ENCODE measurements at places on chromosomes 1 and 21. TPM values are rescaled to one million over a fixed set of nuclear protein-coding genes. Genes with fewer than 3 reads are reported as not detected.
A peak's percentile ranks its signal among the peaks of the same experiment; 100 is the strongest.

DNA sequence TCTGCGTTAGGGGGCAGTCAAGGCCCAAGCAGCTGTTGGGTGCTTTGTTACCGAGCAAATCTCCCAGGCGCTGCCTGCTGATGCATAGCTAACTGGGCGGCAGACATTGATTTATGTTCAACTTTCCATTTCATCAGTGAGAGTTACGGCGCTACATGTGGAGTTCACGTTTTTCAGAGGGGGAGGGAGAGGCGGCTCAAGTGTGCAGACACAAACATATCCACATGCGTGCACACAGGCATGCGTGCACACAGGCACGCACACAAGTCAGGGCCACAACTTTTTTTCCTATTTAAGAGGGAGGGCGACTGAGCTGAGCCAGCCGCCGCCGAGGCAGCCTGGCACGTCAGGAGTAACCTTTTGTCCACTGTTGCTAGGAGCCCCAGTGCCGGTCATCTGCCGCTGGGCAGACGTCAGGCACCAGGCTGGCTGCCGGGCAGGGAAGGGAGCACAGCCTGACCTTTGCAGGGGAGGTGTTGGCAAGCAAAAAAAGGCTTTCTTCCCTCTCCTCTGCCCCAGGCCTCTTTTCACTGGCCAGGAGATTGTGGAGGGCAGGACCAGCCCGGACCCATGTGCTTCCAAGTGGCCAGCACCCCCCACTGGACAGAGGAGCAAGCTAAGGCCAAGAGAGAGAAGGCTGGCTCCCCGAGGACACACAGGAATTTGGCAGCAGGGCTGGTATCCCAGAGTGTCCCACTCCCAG lies 73.3 kb downstream of the MRPL37 start:
- no peak for DNase-seq

DNA sequence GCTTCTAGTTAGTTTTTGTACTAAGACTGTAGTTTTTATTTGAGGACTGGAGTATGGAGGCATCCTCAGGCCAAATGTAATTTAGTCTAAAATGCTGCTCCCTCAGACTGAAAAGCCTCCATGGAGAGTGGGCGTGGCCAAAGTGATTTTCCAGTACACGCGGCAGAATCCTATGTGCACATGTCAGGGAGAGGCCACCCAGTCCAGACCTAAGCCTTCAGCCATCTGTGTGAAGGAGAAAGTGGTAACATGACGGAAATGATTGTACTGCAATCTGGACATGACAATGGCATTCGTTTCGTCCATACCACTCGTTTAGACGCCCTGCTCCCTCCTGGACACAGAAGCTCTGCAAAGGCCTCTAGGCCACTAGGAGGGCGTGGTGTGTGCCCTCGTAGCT lies 56.2 kb downstream of the PCP4 start:
- no peak for DNase-seq

DNA sequence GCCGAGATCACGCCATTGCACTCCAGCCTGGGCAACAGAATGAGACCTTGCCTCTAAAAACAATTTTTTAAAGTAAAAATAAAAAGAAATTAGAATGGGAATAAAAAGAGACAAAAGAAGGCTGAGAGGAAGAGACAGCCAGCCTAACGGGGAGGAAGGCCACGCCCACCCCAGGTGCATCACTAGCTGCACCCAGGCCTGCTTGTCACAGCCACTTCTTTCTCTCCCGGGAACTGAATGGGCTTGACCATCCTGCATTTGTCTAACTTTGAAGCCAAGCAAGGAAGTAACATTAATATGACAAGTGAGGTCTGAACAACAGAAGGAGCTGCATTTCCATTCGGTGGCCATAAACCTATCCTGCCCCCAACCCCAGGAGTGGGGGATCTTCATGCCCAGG lies 20.8 kb upstream of the EFNA1 start:
- DNase-seq: no peak

Gene CFHR3
- total RNA-seq: not detected

DNA sequence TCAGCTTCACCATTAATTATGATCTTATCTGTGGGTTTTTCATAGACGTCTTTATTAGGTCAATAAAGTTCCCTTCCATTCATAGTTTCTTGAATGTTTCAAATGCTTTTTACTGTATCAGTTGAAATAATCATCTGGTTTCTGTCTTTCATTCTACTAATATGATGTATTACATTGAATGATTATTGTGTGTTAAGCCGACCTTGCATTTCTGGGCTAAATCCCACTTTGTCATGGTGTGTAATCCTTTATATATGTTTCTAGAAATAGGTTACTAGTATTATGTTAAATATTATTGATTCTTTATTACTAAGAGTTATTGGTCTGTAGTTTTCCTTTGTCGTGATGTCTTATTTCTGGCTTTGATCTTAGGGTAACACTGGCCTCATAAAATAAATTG lies 134.9 kb downstream of the FASLG start:
- no peak for DNase-seq

DNA sequence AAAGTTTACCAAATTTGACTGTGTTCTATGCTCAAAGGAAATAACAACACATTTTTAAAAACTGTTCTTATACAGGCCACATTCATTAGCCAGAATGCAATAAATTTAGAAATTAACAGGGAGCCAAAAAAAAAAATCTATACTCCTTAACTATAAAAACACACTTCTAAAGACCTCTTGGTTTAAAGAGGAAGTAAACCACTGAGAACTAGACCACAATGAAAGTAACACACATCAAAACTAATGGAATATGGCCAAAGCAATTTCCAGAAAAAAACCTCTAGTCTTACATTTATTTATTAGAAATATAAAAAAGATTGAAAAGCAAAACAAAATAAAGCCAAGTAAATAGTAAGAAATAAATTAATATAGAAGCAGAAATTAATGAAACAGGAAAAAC lies 48.9 kb upstream of the GADD45A start:
- DNase-seq: no peak

DNA sequence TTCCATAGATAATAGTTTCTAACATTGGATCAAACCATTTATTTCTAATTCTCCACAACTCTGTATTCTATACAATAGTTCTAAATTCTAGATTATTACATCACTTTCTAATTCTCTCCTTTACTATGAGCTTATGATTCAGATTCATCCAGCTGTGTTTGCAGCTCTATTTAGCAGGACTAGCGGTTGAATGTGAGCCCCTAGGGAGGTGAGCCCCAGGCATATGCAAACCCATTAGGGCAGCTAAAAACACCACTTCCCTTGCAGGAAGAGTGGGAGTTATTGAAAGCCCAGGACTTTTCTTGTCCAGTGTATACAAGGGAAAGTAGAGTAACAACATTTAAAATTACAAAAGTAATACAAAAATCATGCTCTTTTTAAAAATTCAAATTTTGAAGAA lies 56.9 kb downstream of the KRTAP19-8 start:
- DNase-seq: no peak

GRCh38 chr1:94746635-94747525 lies 73.3 kb upstream of the SLC44A3 start:
- DNase-seq: no peak

Gene IL24
- 3.5 TPM for total RNA-seq

DNA sequence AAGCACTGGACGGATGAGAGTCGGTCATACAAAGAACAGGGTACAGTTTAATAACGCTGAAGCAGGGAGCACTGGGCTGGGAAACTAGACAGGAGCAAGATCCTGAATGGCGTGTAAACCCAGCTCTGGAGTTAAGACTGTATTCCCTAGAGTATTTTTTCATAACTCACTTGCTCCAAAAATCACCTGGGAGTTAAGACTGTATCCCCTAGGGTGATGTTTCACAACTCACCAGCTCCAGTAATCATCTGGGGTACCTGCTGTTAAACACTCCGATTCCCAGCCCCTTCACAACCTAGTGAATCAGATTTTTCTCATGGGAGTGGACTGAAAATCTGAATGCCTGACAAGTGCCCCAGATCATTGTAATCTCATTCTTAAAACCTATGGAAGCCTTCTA lies 123.2 kb downstream of the MAB21L3 start:
- DNase-seq: no peak

DNA sequence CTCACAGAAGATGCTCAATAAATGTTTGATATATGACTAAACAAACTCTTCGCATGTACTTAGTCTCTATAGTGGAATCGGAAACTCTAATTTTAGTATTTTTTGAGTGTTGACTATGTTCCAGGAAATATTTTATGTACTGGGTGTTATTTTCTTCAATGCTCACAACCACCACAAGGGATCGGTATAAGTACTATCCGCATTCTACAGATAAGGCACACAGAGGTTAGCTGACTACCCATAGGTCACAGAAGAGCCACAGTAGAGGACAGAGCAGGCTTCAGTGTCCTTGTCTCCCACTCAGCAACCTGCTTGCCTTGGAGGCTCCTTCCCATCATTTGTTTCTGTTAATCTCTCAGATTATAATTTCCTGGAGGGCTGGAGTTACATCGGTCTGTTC lies 451.3 kb downstream of the OMA1 start:
- no peak for DNase-seq

DNA sequence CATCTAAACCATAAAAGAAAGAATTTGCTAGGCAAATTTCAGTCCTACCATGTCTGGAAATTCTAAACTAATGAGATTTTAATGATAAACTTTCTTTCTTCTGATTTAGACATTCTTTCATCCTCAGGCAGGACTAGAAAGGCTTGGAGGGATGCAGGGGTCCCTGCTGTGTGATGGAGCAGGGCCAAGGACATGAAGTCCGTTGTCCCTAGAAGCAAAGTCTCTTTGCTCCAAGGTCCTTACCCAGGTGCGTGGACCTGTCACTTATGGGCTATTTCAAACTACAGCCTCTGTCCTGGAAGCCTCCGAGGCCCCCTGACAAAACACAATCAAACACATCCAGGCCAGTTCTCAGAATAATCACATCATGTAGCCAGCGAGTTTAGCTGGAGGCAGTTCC lies 26.6 kb downstream of the URB1 start:
- DNase-seq: no peak

DNA sequence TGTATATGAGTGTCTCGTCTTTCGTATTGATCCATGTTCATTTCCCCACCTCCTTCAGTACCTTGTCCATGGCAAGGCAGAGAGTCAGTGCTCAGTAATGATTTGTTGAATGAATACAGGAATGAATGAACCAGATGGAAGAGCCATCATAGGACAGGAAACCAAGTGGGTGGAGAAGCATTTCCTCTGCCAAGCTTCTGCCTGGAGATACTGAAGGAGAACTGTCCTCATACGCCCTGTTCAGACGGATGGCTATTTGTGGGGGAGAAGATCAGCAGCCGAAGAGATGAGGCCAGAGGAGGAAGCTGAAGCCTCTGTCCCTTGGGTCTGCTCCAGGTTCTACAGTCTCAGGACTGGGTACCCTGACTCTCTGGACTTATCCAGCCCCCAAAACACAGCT lies 5.8 kb downstream of the FAM43B start:
- DNase-seq: no peak

Gene PLA2G2A
- not detected for total RNA-seq

DNA sequence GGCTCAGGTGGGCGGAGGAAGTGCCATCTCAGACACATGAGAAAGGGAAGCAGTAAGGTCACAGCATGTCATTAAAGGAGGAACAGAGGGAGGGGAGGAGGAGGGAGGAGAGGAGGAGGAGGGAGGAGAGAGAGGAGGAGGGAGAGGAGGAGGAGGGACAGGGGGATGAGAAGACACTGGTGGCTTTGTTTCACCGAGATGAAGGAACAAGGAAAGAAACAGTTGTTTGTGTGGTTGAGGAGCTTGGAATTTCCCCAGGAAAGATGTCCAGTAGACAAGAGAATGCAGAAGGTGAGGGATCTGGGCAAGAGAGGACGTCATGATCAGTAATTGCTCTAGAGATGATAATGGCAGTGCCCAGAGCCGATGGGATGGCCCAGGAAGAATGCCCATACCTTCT lies 97.7 kb downstream of the AJAP1 start:
- DNase-seq: no peak

GRCh38 chr1:243786531-243786930 lies 63.5 kb downstream of the AKT3 start:
- DNase-seq: no peak

GRCh38 chr1:172359491-172359999 lies 60.9 kb upstream of the C1orf105 start:
- peak; percentile 76 for DNase-seq

GRCh38 chr1:61056573-61057439 lies 25.6 kb upstream of the NFIA start:
- DNase-seq: no peak

Gene LRRC38
- not detected for total RNA-seq

DNA sequence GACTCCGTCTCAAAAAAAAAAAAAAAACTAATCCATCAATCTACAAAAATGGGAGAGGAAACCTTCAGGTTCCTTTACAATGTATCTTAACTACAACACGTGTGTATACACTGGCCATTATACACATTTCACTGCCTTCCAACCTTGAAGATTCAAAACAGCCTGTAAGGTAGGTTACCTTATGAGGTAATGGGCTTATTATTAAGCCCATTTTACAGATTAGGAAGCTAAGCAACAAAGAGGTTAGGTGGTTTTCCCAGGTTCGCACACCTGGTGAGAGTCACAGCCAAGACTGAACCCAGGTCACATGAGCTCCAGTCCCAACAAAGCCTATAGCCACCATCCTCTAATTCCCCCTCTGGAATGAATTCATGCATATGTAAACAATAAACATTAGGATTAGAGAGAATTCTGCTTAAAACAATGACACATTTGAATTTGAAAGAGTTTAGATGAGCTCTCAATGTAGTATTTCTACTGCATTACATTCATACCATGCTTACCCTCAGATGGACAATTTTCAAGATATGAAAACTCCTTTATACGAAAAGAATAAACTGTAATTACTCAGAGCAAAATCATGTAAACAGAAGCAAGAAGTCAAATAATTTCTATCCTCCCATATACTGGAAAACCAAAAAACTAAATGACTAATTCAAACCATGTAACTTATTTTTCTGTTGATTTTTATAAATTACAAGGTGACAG lies 54.8 kb downstream of the EIF4G3 start:
- peak; percentile 47 for DNase-seq

GRCh38 chr1:207414606-207415108 lies 39.5 kb upstream of the CR2 start:
- no peak for DNase-seq

- peak; percentile 45 for DNase-seq
These were observed 9.3 kb downstream of the MAP3K6 start for GRCh38 chr1:27357281-27358037.

GRCh38 chr1:36669262-36669661 lies 186.5 kb upstream of the CSF3R start:
- DNase-seq: no peak

Gene MAPKAPK2
- 45.4 TPM for total RNA-seq

GRCh38 chr1:220803401-220804201 lies 16.9 kb downstream of the MTARC1 start:
- DNase-seq: peak; percentile 42

DNA sequence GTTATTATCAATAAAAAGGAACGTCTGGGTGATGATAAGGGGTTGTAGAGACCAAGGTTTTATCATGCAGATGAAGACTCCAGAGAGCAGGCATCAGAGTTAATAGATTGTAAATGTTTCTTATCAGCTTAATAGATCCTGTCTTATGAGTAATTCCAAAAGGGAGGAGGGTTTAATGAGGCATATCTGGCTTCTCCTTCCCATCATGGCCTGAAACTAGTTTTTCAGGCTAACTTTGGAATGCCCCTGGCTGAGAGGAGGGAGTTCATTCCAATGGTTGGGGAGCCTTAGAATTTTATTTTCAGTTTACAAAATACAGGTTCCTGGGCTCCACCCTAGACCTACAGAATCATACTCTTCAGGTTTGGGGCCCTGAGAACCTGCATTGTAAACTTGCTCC lies 13.5 kb downstream of the PLA2G2D start:
- DNase-seq: no peak

Gene BTBD8
- total RNA-seq: 5.1 TPM

Gene XCL2
- total RNA-seq: not detected

All from SJSA1 (cell line).